Fibroblast of skin of scalp (primary cell): ENCODE measurements at places on chromosomes 5 and 9.

DNA sequence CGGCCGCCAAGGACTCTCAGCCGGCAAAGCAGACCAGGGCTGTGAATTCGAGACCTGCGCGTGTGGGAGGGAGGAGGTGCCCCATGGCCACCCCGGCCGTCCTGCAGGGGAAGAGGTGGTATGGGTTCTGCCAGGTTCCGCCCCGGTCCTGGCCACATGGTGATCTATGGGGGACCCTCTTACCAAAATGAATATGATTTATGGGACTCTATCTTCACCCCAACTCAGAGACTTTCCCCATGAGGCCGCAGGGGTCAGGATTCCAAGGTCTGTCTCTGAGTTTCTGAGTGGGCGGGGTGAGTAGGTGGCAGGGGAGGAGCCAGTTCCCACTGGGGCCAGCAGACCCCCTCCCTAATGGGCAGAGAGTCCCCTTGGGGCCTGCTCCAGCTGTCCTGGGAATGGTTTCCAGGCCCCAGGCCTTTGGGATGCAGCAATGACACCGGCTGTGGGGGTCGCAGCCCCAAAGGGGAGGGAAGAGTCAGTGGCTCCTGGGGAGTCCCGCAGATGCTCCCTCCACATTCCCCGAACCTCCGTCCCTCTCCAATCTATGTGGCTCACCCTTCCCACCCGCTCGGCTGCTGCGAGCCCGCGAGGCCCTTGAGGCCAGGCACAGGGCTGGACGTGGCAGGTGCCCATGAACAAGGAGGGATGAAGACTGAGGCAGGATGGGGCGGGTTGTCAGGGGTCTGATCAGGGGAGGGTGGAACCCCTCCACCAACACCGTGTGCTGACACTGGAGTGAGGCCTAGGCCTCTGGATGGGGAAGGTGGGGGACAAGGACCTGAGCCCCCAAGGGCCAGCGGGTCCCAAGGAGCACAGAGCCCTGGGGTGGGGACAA, 20.1 kb upstream of the NOTCH1 start:
- DNase-seq = no peak

- DNase-seq = peak; percentile 58
These were observed 28.8 kb upstream of the TNFAIP8 start for GRCh38 chr5:119327018-119327417.

DNA sequence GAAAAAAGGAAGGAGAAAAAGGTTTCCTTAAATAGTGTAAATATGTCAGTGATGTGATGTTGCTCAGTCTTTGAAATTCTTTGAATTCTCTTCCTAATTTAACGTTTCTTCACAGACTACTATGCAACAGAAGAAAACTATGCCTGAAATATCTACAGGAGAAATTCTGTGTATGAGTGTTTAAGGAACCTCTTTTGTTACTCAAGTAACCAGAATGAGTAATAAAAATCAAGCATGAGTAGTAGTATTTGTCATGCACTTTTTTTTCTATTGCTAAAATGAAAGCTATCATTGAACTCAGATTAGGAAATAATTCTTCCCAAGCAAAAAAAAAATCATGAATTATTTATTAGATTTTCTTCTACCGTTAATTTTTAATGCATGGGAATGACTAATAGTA, 20.3 kb upstream of the THG1L start:
- DNase-seq = peak; percentile 84

DNA sequence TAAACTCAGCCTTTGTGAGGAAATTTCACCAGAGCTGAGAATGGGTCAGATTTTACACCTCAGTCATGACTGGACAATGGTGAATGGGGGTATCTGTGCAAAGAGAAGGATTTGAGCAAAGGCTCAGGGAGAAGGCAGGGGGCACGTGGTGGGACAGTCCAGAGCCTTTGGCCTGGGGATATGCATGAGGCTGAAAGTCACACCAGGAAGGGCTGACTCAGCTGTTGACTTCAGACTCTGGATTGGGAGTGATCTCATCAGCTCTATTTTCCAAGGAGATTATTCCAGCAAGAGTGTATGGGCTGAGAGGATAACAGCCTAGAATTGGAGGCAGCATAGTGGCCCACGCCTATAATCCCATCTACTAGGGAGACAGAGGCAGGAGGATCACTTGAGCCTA, 53.6 kb downstream of the SAXO1 start:
- peak; percentile 58 for DNase-seq

- DNase-seq = no peak
These were observed 40.6 kb downstream of the EFNA5 start for GRCh38 chr5:107630184-107630583.

- DNase-seq = peak; percentile 76
These were observed 373.0 kb upstream of the MEF2C start for GRCh38 chr5:89255845-89256463.

- DNase-seq = no peak
These were observed 14.0 kb downstream of the CCDC187 start for GRCh38 chr9:136289651-136290507.

DNA sequence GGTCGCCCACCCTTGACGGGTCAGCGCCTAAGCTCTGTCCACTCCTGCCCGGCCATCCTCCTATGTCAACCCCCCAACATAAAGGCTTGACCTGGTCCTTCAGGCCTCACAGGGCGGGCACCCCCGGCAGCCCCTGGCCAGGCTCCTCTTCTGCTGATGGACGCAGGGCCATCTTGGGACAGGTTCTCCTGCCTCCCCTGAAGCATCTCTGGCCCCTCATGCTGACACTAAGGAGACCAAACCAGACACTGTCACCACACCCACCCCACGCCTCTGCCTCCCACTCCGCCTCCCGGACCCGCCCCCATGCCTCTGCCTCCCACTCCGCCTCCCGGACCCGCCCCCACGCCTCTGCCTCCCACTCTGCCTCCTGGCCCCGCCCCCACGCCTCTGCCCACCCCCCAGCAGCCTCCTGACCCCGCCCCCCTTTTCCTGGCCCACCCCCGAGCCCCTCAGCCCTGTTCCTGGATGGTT, 6.8 kb downstream of the OBP2A start:
- no peak for DNase-seq

DNA sequence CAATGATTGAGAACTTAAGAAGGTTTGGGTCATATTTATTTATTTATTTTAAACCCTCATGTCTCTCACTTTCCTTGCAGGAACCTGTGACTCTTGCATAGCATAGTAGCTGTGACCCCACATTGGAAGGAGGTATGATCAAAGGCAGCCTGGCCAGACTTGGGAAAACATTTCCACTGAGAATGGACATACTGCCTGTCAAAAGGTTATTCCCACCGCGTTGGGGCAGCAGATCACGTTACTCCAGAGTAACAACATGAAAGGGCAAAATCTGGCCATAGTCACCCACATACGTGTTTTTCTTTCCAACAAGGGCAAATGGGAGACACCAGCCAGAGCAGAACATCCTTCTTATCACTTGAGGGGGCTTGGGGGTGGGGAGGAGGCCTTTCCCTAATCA, 95.7 kb downstream of the ARL15 start:
- DNase-seq = no peak

DNA sequence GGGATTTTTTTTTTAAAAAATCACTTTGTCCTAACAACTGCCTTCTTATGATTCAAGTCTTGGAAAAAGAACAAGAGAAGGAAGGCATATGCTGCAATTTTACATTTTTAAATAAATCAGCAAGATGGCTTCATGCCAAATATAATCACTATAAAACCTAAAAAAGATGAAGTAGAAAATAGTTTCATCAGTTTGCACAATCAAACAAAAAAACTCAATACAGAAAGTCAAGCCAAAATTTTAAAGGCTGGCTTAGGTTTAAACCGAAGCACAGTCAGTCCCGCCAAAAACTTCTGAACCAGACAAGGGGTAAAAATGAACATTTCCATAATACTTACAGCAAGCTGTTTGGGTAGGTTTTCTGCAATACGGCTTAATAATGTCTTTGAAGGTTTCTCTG, 57.3 kb downstream of the ZFR start:
- DNase-seq = no peak

- DNase-seq = no peak
These were observed 321.9 kb downstream of the ZSWIM6 start for GRCh38 chr5:61653807-61654580.

- DNase-seq = no peak
These were observed 138.3 kb downstream of the TMEM161B start for GRCh38 chr5:88130211-88130815.
